ENCODE measurements at places on chromosomes 16 and 17. TPM values are rescaled to one million over a fixed set of nuclear protein-coding genes. Genes with fewer than 3 reads are reported as not detected.

DNA sequence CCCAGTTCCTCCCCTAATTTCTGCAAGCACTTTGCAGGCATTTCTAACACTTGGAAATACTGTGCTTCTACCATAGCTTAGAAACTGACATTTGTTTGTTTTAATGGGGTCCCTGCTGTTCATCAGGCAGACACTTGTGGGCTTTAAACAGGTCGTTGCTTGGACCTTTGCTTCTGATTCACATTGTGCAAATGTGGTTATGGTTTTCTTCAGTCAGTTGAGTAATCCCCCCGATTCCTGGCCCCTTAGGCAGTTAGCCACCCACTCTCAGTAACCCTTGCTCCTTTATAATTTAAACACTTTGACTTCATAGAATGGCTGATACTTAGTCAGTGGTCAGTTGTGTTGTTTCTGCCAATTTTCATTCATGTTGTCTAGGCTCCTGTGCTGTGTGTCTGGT is 39.4 kb downstream of the SLC47A1 start:
- no peaks in the 10 kb centered on the region for H3K36me3 ChIP-seq
- H3K27ac ChIP-seq = no peak overlapping the region
- no peaks in the 10 kb centered on the region for H3K27me3 ChIP-seq
- no peak overlapping the region for H3K4me3 ChIP-seq
- DNase-seq = no peak

CD300E gene
- not detected for total RNA-seq

- no peak overlapping the region for H3K4me3 ChIP-seq
- H3K27me3 ChIP-seq = no peaks in the 10 kb centered on the region
- no peak overlapping the region for H3K27ac ChIP-seq
Observed at GRCh38 chr16:3580251-3580651, 3.0 kb upstream of the NLRC3 start.

DNA sequence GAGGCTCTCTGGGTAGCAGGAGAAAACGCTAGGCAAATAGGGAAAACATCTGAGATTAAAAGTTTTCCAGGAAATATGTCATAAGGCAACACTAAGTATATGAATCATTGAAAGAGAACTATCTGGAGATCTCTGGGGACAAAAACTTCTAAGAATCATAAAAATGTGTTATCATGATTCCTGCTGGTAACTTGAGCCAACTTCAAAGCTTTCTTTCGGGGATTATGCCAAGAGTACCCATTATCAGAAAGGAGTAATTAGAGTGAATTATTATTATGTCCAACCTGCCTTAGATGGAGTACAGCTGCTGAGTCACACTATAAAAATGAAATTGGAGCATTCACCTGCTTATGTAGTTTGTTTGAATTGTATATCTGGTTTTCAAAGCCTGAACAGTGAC is 488.5 kb upstream of the SOX9 start:
- H3K4me3 ChIP-seq = no peak overlapping the region
- no peaks in the 10 kb centered on the region for H3K36me3 ChIP-seq
- no peaks in the 10 kb centered on the region for H3K27me3 ChIP-seq
- H3K27ac ChIP-seq = no peak overlapping the region

DNA sequence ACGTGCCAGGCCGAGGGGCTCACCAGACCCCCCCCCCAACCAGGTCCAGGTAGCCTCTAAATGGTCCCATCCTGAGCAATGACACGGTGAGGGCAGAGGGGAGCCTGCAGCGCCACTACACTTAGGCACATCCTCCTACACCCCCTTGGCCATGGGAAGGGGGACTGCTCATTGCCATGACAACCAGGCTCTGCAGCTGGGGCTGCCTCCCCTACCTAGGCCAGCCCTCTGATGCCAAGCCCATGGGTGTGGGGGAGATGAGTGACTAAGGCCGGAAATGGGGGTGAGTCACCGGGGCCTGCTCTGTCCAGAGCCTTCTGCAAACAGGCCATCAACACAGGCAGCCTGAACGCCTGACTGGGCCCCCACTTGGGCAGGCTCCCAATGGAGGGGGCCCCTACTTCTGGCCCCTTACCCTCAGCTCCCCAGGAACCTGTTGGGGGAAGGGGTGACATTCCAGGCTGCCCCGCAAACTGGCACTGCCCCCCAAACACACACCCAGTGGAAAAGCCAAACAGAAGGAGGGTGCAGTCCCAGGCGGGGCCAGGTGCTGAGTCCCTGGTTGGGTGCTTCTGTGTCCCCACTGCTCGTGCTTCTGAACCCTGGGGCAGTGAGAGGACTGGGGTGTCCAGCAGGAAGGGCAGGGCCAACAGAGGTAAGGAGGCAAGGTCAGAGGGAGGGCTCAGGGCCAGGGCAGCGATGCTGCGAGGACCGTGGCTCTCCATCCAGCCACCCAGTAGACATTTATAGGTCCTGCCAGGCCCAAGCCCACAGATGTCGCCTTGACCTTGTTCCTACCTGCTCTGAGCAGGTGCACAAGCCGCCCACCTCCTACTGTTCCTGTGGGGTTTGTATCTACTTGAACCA is 8.2 kb downstream of the PLCD3 start:
- no peak overlapping the region for H3K4me3 ChIP-seq
- no peaks in the 10 kb centered on the region for H3K36me3 ChIP-seq
- no peak overlapping the region for H3K27ac ChIP-seq
- no peaks in the 10 kb centered on the region for H3K4me1 ChIP-seq
- peak; percentile 75 for DNase-seq

CPNE7 gene
- total RNA-seq = 23.4 TPM

Data from H9 (cell line).